ENCODE measurements at places on chromosomes 11 and 22. TPM values are rescaled to one million over a fixed set of nuclear protein-coding genes. Genes with fewer than 3 reads are reported as not detected.

GRCh38 chr11:92506809-92507336 is 282.3 kb downstream of the FAT3 start:
- DNase-seq: no peak

Gene CENPM
- total RNA-seq: 22.9 TPM

Gene TIMM10B
- total RNA-seq: 19.1 TPM

DNA sequence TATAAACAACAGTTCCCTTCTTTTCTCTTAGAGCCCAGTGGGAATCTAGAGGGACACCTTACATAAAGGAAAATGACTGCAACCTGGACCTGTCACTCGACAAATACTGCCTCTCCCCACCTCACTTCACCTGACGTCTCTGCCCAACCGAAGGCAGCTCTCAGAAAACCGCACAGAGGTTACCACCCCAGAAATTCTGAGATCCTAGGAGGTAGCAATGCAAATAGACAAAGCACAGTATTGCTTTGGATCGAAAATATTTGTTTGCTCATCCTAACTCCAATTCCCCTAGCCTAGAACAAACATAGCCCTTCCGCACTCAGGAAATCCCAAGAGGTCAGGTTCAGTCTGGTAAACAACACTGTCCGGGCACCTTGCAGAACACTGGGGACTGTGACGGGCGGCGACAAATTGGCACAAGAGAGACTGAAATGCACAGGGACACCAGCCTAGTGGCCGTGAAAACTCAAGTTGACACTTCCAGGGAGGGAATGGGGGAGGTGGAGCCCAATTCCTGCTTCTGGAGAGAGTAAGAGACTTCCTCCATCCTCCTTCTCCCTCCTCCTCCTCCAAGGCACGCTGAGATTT is 420 bp upstream of the TRIM44 start:
- peak; percentile 19 for DNase-seq

GRCh38 chr11:125872138-125872491 is 15.4 kb upstream of the HYLS1 start:
- DNase-seq: no peak

DNA sequence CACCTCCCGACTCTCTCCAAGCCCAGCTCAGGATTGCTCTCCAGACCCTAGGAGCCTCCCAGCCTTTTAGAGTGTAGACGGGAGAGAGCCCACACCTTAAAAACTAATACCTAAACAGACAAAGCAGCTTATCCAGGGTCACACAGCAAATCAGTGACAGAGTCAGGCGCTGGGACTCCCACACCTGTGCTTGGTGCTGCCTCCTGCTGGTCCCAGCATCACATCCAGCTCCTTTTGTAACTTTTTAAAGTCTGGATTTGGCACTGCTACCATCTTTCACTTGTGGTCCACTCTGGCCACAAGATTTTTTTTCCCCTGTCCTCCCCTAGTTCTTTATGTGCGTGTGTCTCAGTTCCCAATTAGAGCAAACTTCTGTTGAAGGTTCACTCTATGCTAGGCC is 4.7 kb downstream of the ANO1 start:
- no peak for DNase-seq

GRCh38 chr11:129372609-129373488 is 2.8 kb upstream of the BARX2 start:
- no peak for DNase-seq

DNA sequence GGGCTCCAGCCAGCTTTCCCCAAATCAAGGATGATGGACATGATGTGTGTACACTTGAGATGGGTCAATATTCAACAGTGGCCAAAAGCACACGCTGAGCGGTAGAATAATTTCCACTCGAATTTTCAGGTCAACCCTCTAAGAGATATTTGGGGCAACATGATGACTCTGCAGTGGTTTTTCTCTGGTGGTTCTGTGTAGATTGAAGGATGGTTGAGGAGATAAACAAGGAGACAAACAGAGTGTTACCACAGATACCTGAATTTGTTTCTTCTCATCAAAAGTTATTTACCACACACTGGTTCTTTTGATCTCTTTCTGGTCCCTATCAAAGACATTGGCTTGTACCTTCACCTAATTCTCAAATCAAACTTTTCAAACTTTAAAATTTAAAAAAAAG is 242.0 kb downstream of the ETS1 start:
- DNase-seq: no peak

Gene NELL1
- 0.27 TPM for total RNA-seq

- DNase-seq: no peak
Observed at GRCh38 chr22:44645083-44645482, 56.9 kb upstream of the PRR5 start.

DNA sequence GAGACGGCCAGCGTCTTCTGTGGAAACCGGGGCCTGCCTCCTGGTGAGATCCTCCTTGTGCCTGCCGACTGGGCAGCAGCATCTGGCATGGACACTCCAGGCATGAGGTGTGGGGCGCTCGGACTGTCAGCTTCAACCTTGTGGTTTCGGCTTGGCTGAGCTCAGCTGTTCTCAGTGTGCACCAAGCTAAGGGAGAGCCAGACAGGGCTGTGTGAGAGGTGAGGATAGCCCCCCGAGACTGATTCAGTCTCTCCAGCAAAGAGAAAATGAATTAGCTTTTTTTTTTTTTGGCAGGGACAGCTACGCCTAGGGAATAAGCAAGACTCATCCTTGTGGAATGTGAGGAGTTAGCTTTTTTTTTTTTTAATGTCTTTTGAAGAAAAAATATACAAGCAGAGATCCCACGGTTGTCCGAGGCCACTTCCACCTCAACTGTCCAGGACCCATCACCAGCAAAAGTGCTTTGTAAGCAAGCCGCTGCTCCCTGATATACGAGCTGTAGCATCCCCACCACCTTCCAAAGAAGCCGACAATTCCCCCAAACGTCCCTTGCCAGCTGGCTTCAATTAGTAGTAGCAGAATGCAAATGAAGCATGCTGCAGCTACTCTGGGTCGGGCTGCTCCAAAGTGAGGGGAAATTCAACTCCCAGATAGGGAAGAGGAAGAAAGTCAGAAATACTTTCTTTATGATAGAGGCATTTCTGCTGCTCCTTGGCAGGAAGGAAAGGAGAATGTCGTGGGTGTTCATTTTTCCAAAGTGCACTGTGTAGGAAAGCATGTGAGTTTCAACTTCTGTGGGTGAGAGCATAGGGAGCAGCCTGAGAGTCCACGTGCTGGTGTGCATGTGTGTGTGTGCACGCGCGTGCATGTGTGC is 9.7 kb upstream of the THY1 start:
- DNase-seq: no peak

DNA sequence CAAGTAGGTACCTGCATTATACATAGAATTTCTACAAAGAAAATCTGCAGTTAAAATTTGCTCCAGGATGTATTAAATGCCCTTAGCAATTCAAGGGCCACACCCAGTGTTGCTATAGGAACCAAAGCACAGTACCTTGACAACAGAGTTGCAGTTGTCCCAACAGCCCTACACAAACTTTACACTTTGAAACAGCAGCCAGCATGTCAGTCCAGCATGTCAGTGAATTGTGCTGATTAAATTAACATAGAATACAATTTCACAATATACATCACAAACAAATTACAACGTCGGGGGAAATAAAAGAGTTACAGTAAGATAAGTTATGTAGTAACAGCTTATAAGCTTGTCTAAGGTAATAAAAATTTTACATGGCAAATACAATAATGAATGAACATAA is 389.2 kb downstream of the SOX6 start:
- peak; percentile 65 for DNase-seq

Gene CALCA
- not detected for total RNA-seq

DNA sequence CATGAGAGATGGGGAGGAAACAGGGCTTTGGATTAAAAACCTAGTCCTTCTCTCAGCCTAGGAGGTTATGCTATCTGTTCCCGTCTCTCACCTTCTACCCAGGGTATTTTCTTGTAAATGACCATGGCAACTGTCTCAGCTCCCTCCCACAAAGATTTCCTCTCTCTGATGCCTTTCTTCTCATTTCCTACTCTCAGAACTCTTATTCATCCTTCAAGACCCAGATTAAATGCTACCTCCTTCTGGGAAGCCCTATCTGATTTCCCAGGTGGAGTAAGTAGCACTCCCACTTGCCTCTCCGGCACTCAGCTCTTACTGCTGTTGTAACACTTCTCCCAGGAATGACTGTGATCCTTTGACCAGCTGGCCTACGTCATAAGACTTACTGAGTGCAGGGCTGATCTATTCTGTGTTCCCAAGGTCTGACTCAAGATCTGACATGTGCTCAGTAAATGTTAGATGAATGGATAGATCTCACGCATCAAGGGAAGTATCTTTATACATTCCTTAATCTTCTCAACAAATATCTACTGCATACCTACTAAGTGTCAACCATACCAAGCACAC is 175.0 kb downstream of the TENM4 start:
- DNase-seq: no peak

Gene MS4A12
- total RNA-seq: 628 TPM

DNA sequence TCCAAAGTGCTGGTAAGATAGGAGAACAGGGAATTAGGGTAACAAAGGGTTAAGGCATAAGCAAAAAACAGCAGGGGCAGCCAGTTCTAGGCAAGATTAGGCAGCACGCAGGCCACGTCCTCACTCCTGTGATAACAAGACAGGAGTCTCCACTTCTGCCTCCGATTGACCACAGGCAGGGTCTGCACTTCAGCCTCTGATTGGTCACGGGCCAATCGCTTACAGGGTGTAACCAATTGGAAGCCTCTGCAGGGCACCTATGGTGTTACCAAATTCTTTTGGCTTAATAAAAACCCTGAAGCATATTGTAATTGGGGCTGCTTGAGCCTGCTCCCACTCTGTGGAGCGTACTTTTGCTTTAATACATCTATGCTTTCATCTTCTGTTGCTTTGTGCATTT is 12.2 kb upstream of the GSTP1 start:
- no peak for DNase-seq

Data from transverse colon (tissue), 4 donors.